ENCODE measurements at places on chromosomes 4 and X.

GRCh38 chrX:97074400-97074799, 190.7 kb downstream of the RPA4 start:
- no peak for DNase-seq

DNA sequence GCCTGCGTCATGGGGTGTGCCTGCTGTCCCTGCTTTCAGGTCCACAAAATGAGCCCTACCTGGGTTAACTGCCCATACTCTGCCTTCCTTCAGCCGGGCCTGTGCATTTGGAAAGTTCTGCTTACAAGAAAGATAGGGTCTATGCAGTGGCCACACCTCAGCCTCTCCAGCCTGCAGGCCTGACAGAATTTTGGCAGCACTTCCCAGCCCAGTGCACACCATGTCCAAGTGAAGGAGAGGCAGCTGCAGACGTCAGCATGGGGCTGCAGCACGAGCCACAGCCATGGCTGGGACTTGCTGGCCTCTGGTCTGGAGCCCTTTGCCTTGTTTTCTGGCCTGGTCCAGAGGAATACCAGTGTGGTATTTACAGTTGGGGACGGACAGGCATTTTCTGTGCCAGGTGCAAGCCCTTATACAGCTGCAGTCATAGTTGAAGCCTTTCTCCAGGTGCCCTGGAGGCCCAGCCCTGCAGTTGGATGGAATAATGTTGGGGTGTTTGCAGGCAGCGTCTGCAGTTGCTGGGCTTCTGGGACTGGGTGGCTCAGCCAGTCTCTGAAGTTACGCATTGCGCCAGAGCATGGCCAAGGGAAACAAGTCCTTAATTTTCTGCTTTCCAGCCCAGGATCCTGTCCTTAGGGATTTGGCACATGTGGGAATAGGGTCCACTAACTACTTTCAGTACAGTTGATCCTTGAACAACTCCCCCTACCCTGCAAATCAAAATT, 26.2 kb downstream of the JADE1 start:
- DNase-seq: no peak

DNA sequence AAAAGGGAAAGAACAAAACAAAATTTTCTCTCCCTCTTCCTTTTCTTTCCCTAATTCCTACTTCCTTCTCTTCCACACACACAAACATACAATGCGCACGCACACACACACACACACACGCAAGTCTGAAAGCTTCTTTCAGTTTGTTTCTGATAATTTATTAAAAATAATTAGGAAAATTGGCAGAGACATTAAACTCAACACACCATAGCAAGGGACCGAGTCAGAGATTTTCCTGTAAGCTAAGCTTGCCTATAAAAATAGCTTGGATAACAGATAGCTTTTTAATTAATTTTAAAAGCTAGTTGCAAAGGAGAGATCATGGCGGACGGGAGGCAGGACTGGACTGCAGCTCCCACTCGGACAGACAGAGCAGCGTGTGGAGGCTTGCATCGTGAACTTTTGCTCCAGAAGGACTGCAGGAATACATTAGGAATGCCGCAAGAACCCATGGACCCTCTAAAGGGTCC, 92.6 kb upstream of the MAPK10 start:
- no peak for DNase-seq

GRCh38 chr4:87030755-87031441, 96.1 kb downstream of the AFF1 start:
- no peak for DNase-seq

DNA sequence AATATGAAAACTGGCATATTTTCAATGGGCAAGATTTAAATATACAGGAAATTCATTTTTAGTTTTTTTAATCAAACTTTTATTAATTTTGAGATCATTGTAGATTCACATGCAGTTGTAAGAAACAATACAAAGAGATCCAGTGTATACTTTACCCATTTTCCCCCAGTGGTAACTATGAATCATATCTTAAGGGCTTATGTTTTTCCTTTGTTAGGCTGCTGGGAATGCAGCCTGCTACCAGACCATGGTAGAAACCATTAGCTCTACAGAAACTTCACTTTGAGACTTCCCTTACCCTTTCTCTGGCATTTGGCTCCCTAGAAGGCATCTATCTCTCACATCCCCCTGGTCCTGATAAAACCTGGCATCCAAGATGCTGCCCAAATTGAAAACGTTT, 147.6 kb upstream of the EOLA2 start:
- DNase-seq: no peak

- DNase-seq: no peak
Observed at GRCh38 chr4:8403976-8404375, 36.5 kb downstream of the ACOX3 start.

- no peak for DNase-seq
Observed at GRCh38 chr4:11910812-11911211, 482.1 kb upstream of the HS3ST1 start.

DNA sequence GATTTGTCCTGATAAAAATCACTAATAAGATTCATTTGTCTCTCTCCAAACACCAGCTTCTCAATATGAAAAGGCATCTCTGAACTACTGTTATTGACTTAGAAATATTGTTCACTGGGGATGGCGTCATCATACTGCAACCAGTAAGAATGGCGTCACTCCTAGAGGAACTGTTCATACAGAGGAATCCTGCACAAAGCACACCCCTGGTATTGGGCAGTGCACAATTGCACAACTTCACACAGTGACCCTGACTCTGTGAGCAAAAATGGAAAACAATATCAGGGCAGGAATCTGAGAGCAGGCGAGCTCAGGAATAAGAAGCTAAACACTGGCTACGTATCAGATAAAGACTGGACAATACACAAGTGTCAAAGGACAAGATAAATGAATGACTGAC, 66.7 kb upstream of the PNPLA4 start:
- DNase-seq: no peak

DNA sequence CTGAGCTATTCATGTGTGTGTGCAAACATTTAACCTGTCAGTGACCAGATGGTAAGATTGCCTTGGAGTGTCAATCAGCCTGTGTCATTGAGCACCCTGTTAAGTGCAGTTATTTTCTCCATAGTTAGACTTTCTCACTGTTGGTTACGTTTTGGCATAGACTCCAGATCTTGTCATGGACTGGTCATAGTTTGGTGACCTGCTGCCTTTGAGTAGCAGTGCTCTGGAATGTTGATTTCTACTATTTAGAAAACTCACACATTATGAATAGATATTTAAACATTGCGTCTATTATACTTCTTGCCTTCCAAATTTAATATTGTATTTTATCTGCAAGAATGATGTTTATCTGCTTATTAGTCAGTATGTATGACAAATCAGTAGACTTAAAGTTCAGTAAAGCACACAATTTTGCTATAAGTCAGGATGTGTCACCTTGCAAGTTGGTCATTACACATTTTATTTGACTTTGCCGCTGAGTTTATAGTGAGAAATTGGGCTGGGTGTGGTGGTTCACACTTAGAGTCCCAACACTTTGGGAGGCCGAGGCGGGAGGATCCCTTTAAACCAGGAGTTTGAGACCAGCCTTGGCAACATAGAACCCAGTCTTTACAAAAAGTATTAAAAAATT, 42.4 kb downstream of the KIAA0232 start:
- no peak for DNase-seq

- no peak for DNase-seq
Observed at GRCh38 chrX:100477467-100477866, 67.4 kb upstream of the PCDH19 start.

- no peak for DNase-seq
Observed at GRCh38 chr4:5079581-5079980, 28.3 kb downstream of the STK32B start.

DNA sequence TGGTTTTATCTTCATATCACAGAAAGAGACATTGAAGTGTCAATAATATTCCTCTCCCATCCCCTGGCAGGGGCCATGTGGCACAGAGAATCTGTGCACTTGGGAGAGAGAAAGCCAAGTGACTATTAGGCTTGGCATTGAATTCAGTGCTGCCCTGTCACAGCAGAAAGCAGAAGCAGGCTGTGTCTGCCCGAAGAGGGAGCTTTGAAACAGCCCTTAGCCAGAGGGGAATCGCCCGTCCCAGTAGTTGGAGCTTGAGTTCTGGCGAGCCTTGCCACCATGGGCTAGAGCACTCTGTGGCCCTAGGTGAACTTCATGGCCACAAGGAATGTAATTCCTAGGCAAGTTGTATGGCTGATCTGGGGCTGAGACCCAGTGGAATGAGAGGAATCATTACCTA, 282.5 kb upstream of the PCDH10 start:
- no peak for DNase-seq

- DNase-seq: no peak
Observed at GRCh38 chr4:55446578-55446922, 50.8 kb downstream of the TMEM165 start.
